ENCODE measurements at places on chromosomes 5 and 9.

DNA sequence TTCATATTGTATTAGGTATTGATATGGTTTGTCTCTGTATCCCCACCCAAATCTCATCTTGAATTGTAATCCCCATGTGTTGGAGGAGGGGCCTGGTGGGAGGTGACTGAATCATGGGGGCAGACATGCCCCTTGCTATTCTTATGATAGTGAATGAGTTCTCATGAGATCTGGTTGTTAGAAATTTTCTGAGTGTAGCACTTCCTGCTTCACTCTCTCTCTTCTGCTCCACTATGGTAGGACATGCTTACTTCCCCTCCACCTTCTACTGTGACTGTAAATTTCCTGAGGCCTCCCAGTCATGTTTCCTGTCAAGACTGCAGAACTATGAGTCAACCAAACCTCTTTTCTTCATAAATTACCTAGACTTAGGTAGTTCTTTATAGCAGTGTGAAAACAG, 187.4 kb upstream of the SLC24A2 start:
- DNase-seq = no peak

GRCh38 chr5:141793403-141793802, 84.8 kb downstream of the PCDH1 start:
- no peak for DNase-seq

DNA sequence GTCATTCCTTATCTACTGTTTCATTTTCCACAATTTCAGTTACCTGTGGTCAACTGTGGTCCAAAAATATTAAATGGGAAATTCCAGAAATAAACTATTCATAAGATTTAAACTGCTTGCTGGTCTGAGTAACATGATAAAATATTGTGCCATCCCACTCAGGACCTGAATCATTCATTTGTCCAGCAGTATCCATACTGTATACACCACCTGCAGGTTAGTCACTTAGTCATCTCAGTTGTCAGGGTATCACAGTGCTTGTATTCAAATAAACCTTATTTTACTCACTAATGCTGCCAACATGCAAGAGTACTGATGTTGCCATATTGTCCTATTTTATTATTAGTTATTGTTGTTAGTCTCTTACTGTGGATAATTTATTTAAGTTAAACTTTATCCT, 139.7 kb downstream of the FBXO4 start:
- DNase-seq = no peak

- no peak for DNase-seq
Measured at GRCh38 chr5:77971776-77972468, 195.8 kb upstream of the TBCA start.

DNA sequence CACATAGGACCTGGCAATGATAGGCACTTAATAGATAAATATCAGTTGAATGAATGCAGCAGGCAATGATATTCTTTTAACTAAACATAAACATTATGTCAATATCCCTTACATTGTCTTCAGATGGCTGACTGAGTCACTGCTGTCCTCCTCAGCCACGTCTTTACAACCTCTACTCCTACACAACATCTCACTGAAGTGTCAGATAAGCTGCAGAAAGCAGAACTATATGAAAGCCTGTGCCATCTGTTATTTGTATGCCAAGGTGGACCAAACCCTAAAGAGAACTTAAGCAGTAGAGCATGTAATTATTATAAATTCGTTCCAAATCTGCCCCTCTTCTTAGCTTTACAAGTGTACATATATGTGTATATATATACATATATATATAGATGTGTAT, 271.2 kb downstream of the RASEF start:
- DNase-seq = no peak

DNA sequence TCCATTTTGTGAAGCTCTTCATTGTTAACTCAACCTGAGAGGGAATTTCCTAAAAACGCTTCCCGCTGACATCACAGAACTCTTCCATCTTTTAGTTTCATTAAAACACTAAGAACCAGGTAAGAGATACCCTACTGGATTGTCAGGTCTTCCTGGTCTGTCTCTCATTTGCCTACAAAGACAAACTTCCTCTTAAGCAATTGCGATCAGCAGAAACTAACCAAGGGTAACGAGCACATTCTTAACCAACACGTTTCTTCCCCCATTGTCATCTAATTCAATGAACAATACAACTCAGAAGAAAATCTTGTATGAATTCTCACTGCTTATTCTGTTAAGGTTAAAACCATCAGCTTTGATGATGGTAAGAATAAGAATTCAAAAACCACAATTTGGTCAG, 6.6 kb downstream of the FBXW11 start:
- no peak for DNase-seq

GRCh38 chr5:54176066-54176830, 134.1 kb downstream of the ARL15 start:
- no peak for DNase-seq

DNA sequence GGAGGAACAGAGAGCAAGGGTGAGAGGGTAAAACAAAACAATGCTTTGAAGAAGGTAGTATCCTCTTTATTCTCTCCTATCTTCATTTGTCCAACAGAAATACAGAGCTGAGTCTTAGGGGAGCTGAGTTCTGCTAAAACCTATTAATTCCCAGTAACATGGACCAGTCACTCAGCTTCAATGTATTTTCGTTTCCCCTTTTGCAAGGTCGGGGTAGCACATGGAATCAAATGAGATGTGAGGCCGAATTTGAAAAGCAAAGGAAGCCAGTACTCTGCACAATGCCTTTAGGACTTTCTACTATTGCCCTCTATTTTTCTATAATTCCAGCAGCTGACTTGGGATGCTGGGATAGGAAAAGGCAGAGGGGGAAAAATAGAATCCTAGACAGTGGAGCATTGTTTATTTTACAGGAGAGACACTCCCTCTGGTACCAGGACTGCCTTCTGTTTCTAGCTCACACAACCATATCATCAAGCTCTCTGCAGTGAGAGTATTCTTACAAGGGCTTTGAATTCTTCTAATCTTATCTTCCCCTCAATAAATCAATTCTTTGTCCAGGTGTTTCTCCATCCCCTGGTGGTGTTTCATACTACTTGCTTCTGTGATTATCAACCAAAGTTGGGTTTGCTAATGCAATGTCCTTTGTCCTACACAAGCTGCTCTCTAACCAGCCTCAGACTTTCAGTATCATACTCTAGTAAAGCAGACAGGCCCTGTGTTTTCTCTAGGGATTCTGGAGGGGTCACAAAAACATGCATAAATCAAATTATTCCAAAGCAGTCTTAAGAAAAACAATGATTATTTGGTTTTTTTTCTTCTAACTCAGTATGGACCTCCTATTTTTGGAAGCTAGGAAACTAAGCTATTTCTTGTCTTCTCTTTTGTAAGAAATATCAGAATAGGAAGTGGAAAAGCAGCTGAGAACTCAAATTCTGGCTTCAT, 341.5 kb downstream of the OSTF1 start:
- no peak for DNase-seq

DNA sequence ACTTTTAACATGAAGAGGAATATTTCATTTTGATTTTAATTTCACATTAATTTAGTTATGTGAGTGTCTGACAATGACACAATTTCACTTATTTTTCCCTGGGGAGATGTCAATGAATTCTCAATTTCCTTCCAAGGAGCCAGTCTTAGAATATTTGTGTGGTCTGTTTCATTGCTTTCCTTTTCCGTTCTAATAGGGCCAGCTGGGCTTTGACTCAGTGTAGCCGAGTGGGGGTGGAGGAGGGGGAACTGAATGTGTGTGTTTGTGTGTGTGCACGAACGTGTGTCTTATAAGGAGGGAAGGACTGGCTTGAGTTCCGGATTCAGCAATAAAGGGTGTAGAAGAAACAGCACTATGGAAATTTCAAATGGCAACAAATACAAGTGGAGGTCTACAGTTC, 100.0 kb downstream of the BASP1 start:
- no peak for DNase-seq

DNA sequence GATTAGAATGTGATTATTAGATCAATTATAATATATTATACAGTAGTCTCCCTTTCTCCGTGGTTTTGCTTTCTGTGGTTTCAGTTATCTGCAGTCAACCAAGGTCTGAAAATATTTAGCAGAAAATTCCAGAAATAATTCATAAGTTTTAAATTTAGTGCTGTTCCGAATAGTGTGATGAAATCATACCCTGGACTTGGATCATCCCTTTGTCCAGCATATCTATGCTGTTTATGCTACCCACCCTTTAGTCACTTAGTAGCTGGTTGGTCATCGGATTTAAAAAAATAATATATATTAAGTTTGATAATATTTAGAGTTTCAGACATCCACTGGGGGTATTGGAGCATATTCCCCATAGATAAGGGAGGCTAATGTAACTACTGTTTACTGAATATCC, 19.6 kb downstream of the RMI1 start:
- no peak for DNase-seq

- DNase-seq = no peak
Measured at GRCh38 chr5:62152394-62153087, 153.5 kb upstream of the KIF2A start.

- no peak for DNase-seq
Measured at GRCh38 chr5:73451224-73452130, 2.9 kb upstream of the FOXD1 start.

DNA sequence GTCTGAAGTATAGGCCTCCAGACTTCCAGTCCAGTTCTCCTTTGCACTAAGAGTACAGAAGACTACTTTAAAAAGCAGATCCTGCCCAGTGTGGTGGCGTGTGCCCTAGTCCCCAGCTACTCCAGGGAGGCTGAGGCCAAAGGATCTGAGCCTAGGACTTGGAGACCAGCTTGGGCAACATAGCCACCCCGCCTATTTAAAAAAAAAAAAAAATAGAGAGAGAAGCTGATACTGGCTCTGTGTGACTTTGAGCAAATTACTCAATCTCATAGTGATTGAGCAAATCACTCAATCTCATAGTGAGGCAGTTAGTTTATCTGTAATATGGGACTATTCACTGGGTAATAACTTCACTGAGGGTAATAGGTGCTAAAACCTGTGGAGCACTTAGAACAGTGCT, 43.6 kb upstream of the KDM4C start:
- no peak for DNase-seq

DNA sequence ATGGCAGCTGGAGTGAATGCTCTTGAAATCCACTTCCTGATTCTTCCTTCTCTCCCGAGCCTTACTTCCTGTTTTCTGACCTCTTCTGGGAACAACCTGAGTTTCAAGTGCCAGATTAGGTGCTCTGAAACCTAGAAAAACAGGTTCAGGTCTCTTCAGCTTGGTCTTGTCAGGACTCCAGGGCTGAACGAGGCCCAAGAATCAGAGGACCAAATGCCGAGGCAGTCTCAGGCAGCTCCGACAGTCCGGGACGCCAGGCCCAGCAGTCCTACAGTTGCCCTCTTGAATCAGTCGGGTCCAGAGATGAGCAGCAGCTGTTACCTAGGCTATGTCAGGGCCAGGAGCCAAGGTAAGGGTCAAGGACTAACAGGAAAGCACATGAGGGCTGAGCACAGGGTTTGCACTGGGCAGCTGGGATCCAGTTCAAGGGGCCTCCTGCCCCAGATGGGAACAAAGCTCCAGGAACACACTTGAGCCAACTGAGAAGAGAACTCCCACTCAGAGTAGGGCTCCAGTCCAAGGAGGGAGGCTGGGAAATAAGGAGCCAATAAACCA, 38.3 kb upstream of the ADRA1B start:
- DNase-seq = no peak

DNA sequence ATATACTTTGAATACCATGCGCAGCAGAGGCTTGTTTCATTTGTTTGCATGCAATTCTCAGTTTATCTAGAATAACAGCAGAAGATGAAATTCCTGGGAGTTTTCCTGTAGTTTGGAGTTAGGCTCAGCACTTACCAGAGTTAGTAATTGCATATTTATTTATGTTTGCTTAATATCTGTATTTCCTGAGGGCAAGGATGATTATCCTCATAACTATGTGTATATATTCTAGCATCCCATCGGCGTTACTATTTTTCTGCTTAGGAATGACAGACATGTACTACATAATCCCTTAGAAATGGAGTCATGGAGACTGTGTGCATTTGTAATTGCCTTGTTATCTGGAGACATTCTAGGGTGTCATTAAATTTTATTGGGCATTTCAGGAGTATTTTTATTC, 1184.8 kb downstream of the DTWD2 start:
- DNase-seq = no peak

DNA sequence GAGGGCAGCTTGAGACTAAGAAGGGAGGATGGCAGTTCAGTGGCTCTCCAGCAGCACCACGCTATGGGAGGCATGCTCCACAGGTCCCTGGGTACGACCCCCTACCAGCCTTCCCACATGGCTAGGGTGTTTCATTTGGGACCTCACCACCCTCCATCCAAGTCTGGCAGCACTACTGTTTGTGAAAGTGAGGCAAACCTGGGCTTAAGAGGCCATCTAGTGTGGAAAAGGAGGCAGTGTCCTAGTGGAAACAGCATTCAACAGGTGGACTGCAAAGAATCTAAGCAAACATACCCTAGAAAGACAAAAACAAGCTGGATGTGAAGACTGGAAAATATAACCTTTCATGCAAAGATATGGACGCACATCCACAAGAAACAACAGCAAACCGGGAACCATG, 4.8 kb upstream of the C5orf47 start:
- no peak for DNase-seq

DNA sequence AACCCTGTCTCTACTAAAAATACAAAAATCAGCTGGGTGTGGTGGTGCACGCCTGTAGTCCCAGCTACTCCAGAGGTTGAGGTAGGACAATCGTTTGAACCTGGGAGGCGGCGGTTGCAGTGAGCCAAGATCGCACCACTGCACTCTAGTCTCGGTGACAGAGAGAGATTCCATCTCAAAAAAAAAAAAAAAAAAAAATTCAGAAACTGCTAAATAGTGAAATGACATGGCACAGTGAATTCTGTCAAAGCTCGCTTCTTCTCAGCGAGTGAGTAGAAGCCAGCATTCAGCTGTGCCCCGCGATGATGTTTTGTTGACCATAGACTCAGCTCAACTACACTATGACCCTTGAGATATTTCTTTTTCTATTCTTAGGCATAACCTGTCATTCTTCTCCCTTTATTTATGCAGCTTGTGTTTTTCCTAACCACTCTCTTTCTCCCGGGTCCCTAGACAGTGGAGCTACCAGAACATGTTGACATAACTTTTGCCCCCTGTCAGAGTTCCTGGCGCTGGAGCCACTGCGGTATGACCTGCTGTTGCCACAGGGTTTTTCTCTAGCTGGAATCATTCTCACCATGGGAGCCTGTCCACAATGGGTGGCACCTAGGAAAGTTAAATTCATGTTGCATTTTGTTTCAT, 13.5 kb upstream of the IQGAP2 start:
- DNase-seq = no peak

- no peak for DNase-seq
Measured at GRCh38 chr9:96299823-96300222, 2.2 kb downstream of the HSD17B3 start.

GRCh38 chr5:170393235-170393634, 4.1 kb upstream of the KCNMB1 start:
- DNase-seq = no peak

DNA sequence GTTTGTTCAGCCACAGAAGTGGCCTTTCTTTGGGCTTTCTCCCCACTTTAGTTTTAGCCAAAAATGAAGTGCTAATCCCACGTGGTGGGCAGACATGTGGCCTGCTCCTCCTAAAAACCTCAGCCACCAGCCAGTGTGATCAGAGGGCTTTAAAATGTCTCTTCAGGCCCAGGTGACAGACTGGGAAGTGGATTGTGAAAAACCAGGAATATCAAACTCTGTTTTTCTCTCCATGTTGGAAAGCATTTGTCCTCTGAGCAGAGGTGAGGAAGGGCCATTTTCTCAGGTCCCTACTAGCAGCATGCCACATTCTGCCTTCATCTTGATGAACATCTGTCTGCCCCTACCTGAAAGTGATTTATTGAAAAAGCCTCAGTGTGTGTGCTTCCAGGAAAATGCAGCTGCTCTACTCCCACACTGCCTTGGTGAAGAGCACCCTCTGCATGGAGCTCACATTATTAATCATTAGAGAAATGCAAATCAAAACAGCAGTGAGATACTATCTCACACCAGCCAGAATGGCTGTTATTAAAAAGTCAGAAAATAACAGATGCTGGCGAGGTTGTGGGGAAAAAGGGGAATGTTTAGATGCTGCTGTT, 181.2 kb upstream of the DMAC1 start:
- no peak for DNase-seq
